ENCODE measurements at places on chromosomes 4 and X.

DNA sequence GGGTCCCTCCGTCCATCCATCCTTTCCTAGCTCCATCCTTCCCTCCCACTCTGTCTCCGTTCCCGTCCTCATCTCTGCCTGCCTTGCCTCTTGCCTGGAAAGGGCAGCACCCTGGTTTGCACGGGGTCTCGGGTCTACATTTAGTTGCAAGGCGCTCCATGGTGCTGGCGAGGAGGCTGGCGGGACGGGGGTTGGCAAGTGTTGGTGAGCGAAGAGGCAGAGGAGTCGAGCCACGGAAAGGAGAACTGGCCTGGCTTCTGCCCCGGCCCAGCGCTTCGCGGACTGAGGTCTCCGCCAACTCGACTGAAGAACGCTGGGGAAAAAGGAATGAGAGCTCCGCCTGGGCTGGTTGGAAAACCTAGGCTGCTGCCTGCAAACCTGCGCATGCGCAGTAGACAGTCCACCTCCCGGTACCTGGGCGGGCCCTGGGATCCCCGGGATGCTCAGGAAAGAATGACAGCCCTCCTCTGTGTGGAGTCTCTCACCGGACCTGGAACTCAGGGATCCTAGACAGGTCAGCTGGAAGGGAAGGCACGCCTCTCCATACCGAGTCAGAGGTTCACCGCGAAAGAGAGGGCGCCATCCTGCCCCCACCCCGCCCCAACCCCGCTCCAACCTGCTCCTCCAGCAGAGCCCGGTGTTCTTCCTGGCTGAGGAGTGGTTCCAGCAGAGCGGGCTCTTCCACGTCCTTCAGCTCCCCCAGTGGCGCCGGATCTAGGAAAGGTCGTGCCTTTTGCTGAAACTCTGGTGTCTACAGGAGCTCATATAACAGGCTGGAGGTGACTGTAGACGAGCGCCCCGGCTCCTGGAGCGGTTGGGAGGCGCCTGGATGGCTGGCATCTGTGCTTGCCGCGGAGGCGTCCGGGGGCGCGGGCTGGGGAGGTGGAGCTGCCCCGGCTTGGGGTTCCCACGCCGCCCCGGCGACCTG, 6.0 kb downstream of the FRG2 start:
- DNase-seq: no peak

DNA sequence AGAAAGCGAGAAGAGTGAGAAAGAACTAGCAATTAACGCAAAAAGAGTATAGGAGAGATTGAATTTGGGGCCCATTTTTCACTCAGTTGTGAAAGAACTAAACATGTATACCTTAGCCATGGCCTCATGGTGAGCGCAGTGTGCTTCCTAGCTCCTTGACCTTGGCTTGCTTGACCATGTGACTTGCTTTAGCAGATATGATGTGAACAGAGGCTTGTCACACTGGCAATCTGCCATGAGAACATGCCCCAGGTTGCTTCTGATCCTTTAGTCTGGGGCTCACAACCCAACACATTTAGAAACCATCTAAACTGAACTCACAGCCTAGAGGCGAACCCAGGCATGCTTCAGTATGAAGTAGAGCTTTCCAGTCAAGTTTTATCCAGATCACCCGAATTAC, 260.1 kb upstream of the FTHL17 start:
- DNase-seq: no peak

DNA sequence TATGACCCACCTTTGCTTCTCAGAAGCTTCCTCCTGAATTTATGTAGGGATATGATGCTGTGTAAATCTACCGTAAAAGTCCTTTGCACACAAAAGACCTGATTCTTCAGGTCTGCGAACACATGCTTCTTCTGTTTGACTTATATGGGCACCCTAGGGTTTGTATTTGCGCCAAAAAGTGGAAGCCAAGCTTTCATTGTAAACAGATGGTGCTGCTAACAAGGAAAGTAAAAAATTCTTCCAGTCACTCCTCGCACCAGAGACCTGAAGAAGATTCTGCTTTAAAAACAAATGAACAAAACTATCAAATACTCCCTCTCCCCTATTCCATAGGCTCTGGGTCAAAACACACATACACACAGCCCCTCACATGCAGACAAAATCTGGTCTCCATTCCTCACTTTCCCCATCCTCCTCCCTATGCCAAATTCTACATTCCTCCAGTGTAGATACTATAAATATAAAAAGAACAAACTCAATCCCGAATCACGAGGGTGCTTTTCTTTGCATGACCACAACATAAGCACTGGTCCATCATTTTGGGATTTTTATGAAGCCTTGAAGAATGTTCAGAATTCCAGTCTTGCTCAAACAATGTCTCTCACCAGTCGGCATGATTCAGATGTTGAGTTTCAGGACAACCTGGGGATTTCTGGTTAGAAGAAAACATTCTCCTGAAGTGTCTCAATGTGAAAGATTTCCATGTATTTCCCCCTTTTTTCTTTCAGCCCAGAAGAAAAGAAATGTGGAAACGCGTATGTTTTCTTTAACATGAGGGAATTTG, 125.1 kb downstream of the PALLD start:
- DNase-seq: peak; percentile 61

GRCh38 chr4:53832549-53832948, 231.9 kb downstream of the CHIC2 start:
- DNase-seq: no peak

DNA sequence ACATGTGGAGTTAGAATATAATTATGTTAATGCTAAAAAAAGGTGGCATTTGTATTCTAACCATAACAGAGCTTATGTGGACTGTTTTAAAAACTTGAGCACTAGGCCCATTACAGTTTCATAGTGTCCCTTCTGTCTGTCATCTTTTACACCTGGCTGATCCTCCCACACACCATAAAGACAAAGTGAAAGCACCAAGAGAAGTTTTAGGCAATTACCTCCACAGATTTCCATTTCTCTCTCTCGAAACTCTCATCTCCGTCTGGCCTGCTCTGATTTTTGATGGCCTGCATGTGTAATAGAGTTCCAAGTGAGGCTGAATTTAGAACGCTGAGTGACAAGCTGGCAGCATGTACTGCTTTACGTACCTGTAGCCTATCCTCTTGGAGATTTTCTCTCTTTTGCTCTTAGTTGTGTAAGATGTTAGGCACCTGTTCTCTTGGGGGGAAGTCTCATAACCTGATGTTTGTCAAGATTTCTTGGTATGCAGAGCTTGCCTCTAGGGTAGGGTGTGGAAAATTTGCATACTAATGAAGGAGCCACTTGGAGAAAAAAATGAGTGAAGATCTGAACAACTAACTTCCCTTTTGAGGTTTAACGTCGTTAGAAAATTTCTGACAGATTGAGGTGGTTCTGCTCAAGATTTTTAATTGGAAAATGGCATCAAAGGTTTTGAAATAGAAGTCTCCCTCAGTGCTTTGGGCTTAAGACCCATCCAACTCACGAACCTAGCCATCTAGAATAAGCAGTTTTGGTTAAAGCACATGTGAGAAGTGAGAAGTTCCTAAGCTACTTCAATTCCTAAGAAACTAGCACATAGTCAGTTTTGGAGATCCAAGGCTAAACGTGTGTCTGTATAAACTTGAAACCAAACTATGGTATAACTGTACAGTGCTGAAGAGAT, 57.6 kb upstream of the RAP1GDS1 start:
- no peak for DNase-seq

GRCh38 chrX:71949363-71949762, 38.7 kb downstream of the NHSL2 start:
- no peak for DNase-seq

DNA sequence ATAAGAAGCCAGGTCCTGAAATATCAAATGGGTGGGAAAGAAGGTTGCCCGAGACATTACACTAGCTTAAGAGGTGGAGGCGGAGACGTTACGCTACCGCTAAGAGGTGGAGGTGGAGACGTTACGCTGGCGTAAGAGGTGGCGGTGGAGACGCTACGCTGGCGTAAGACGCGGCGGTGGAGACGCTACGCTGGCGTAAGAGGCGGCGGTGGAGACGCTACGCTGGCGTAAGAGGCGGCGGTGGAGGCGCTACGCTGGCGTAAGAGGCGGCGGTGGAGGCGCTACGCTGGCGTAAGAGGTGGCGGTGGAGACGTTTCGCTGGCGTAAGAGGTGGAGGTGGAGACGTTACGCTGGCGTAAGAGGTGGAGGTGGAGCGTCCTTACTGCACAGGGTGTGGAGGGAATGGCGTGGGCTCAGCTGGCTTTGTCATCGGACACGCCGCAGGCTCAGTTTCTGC, 12.8 kb downstream of the CYP4V2 start:
- no peak for DNase-seq

DNA sequence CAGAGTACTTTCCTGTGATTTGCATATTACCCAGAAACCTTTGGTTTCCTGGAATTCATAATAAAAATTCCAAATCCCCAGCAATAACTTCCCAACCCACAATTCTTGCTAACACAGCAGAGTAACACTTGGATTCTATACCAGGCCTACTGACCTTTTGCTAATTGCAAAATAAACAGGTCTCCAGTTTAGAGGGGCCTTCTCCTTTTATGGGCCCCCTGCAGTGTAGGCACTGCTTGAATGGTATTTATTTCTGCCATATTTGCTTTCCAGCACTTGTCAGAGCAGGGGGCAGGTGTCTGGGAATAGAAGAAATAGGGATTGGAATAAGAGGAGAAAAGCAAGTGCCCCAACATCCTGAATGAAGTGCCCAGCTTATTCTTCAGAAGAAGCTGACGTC, 25.3 kb upstream of the GPC3 start:
- DNase-seq: no peak

DNA sequence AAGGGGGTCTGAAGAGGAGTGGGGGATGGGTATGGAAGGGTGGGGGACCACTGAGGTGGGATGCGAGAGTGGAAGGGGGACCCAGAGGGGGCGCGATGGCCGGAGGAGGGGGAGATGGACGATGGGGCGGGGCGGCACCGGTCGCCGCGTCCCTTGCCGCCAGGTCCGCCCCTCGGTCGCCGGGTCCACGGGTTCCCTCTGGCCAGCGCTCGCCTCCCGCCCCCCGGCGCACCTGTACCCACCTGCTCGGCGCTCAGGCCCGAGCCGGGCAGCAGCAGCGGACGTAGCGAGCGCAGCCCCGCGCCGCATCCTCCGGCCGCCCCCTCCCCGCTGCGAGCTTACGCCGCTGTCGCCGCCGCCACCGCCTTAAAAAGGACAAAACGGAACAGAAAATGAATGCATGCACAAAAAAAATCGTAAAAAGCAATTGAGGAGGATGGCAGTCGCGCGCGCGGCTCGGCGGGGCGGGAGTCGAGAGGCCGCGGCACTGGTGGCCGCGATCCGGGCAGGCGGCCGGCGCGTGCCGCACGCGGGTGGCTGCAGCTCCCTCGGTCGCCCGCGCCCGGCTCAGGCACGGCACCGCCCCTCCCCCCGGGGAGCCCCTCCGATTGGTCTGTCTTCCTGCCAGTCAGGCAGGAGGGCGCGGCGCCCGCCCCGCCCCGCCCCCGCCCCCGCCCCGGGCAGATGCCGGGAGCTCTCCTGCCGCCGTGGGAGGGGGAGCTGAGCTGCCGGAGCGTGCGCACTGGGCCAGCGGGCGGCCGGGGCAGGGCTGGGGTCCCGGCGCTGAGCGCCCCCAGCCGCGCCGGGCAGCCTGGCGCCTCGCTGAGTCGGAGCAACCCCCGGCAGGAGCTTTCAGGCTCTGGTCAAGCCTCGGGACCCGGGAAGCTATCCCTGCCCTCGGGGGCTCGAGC, at the start of gene JAKMIP1:
TSS of gene JAKMIP1 (minus strand) at position 539 of the 911 bp plus-strand sequence. CDS start 87,699 bp downstream, outside the sequence.
- DNase-seq: no peak

DNA sequence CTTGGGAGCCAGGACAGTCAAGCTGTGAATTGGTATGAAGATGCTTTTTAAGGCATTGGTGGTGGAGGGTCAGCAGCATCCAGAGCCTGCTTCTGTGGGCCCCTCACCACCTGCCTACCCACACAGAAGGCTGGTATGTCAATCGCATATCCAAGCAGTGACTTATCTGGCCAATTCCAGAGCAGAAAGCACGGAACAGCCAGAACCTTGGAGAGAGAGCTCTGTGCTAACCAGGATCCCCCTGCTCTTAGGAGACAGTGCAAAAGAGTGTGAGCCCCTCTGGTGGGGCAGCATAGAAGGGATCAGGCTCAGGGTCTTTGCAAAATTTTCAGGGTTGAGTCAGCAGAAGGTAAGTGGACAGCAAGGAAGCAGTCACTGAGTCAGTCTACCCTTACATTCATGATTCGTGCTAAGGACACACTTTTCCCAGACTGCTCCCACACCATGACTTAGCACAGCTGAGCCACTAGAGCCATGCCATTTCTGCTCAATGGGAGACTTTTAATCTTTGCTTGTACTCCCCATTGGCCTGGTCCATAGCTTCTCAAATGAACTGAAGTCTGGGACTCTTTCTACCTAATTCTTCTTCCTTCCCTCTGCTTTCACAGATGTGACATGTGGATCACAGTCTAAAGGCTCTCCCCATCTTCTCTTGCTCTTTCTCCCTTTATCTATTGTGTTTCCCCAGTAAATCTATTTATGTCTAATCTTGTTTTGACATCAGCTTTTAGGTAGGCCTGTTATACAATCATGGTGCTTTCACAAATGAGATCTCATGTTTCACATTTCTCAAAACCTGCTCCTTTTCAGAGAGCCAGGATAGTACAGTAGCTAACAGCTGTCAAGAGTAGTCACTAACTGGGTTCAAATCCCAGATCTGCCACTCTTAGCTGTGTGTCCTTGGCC, 20.0 kb downstream of the MORF4L2 start:
- no peak for DNase-seq

DNA sequence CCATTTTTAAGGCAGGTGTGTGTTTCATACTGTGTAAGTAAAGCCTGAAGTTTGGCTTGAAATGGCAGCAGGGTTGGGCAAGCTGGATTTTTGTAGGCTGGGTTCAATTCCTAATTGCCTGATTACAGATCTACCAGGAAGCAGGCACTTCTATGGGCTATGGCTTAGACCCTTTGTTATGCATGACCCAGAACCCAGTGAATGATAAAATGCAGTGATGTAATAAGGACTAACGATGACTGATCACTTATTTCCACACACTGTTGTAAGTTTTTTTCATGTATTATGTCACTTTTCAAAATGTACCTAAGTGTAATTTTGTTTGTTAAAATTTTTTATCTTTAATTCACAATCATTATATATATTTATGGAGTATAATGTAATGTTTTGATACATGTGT, 8.6 kb downstream of the LANCL3 start:
- DNase-seq: no peak

DNA sequence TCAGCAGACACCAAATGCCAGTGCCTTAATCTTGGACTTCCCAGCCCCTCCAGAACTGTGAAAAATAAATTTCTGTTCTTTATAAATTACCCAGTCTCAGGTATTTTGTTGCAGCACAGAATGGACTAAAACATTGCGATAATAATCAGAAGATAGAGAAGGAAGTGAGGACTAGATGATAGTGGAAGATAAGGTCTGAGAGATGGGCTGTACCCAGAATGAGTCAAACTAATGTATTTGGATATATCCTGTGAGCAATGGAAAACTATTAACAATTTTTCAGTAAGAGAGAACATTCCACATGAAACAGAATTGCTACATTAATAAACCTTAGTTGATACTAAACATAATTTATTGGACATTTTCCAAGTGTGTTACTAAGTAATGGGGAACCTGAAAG, 93.3 kb downstream of the FANCB start:
- DNase-seq: no peak

Measured in HCEC 1CT (cell line).